ENCODE measurements at places on chromosomes 3 and 15.

DNA sequence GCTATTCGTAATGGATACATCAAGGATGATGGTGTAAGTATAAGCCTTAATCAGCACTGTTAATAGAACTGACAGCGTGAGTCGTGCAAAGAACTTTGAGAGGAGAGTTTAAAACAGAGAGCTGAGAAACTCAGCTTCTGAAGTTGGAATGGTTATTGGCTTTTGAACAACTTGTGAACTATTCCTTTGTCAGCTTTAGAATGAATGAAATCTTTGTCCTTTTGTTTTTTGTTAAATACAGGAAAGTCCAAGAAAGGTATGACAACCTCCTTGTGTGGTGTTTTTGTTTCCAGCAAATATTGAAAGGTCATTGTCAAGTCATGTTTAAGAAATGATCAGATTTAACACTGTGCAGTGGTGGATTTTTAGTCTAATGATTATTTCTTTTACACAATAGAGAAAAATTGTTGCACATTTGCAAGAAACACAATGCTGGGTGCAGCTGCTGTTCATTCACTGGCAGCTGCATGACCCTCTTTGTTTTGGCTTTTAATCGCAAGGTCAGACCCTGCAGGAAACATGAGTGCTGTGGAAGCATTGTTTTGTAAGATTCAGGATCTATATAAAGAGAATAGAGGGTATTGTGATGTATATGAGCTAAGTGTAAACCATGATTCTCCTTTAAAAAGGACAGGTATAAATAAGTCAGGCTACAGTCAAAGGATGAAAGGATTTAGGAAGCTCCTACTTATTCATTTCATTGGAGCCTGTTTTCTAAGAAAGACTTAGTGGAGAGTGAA lies 21.7 kb upstream of the ABHD10 start:
- DNase-seq: no peak

- peak; percentile 32 for DNase-seq
Observed at GRCh38 chr3:82229397-82229796, 468.0 kb upstream of the GBE1 start.

DNA sequence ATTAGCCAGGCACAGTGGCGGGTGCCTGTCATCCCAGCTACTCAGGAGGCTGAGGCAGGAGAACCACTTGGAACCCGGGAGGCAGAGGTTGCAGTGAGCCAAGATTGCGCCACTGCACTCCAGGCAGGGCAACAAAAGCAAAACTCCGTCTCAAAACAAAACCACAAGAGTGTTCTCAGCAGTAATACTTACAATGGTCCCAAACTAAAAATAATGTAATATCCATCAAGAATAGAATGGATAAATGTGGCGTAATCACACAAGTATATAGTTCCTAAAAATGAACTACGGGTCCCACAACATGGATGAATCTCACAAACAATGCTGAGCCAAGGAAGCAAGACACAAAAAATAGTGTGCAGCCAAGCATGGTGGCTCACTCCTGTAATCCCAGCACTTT lies 39.2 kb downstream of the STAG1 start:
- no peak for DNase-seq

- no peak for DNase-seq
Observed at GRCh38 chr15:39474657-39475056, 106.2 kb upstream of the THBS1 start.

- DNase-seq: no peak
Observed at GRCh38 chr15:61830536-61831330, 229.5 kb downstream of the VPS13C start.

DNA sequence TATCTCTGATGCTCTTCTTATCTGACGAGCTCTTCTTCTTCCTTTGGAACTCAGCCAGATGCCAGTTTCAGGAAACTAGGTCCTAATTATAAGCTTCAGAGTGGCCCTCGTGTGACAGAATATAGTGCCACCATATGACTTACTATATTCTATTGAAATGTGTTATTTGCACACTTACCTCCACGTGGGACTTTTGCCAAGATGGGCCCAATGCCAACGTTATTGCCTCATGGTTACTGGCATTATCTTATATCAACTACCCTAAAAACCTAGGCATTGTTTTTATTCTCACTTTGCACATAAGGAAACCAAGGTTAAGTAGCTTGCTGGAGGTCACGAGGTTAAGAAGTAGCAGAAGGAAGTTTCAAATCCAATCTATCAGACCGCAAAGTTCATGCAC lies 71.3 kb upstream of the SLCO3A1 start:
- no peak for DNase-seq

DNA sequence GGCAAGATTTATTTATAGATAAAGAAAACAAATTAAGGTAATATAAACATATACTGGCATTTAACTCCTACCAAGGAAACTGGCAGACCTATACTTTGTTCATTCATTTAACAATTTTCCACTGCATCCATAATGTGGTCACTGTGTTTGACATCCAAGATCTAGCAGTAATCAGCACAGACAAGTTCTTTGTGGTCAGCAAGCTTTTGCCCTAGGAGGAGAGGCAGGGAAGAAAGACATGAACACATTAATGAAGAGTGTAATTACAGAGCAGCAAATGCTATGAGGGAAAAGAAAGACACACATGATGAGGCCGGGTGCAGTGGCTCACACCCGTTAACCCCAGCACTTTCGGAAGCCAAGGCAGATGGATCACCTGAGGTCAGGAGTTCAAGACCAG lies 34.4 kb downstream of the SUCLG2 start:
- DNase-seq: no peak

All from GM13976 (cell line).